ENCODE measurements at places on chromosomes 5 and 9.

GRCh38 chr9:76718166-76718565 lies 46.1 kb upstream of the PCA3 start:
- no peak for DNase-seq

DNA sequence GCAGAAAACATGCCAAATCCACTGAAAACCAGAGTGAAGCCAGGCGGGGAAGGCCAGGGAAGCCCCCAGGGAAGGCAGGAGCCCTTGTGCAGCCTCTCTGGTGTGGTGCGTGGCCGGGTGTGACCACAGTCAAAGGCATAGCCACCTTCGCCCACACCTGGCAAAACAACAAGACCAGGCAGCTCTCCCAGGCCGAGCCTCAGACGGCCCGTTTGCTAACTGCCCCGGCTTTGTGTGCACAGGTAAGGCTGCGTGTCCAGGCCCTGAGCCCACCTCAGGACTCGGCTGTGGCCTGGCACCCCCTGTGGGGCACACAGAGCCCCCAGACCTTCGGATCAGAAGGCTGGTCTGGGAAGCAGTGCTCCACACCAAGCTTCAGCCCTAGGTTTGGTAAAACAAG lies 6.1 kb downstream of the TMEM250 start:
- no peak for DNase-seq

DNA sequence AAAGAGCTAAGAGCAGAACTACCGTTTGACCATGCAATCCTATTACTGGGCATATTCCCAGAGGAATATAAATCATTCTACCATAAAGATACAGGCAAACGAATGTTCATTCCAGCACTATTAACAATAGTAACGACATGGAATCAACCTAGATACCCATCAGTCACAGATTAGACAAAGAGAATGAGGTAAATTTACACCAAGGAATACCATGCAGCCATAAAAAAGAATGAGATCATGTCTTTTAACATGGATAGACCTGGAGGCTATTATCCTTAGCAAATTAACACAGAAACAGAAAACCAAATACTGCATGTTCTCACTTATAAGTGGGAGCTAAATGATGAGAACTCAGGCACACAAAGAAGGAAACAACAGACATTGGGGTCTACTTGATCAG lies 641.9 kb downstream of the PDE4D start:
- DNase-seq: no peak

GRCh38 chr5:150112201-150113046 lies 26.1 kb upstream of the CSF1R start:
- DNase-seq: peak; percentile 42

GRCh38 chr9:86336058-86336457 lies 18.2 kb downstream of the TUT7 start:
- no peak for DNase-seq

DNA sequence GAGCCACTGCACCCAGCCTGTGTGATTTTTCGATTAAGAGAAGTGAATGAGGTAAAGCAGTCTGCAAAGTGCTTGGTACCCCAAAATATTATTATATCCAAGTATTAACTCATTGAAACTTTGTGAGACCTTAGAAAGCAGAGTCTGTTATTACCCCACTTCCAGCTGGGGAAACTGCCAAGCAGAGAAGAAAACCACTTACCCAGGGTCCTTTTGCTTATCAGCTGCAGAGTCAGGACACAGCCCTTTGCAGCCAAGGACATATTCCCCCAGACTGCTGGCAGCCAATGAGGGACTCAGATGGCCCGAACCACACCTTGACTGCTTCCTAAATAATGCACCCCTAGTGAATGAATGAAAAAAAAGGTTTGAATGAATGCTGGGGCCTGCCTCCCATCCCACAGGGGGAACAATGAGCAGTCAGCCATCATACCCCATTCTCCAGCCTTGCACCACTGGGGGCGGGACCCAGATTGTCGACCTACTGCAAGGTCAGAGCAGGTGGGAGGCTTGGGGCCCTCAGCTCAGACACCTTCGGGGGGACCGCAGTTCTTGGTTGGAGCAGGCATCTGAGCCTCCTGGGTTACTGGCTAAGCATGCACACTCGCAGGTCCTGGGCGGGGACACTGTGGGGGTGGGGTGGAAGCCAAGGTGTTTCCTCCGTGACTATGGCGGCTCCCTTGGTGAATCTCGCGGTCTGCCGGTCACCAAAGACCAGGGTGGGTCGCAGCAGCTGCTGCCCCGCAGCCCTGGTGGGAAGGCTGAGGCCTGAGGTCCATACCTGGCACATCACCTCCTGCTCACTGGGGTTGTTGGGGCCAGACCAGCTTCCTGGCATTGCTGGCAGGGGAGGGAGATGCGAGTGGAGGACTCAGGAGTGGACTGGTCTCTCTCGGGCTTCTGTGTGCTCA lies 29.7 kb downstream of the PRRT1B start:
- no peak for DNase-seq

- no peak for DNase-seq
Measured at GRCh38 chr5:152462021-152462721, 57.1 kb upstream of the NMUR2 start.

GRCh38 chr9:80644044-80644443 lies 1045.3 kb downstream of the TLE1 start:
- no peak for DNase-seq

All from NCI-H226 (cell line).